Stimulated activated naive CD8-positive, alpha-beta T cell treated with anti-CD3 and anti-CD28 coated beads, Interleukin-15, amount 100 ng/mL, for 72 hours (primary cell): ENCODE measurements at places on chromosomes 6 and 20.

GRCh38 chr20:57164872-57165271 lies 101.6 kb downstream of the BMP7 start:
- DNase-seq, result no peak

- no peak for DNase-seq
Observed at GRCh38 chr6:34276881-34277762, 28.3 kb upstream of the SMIM29 start.

- DNase-seq, result no peak
Observed at GRCh38 chr6:27669624-27670301, 196.9 kb upstream of the ZNF184 start.

DNA sequence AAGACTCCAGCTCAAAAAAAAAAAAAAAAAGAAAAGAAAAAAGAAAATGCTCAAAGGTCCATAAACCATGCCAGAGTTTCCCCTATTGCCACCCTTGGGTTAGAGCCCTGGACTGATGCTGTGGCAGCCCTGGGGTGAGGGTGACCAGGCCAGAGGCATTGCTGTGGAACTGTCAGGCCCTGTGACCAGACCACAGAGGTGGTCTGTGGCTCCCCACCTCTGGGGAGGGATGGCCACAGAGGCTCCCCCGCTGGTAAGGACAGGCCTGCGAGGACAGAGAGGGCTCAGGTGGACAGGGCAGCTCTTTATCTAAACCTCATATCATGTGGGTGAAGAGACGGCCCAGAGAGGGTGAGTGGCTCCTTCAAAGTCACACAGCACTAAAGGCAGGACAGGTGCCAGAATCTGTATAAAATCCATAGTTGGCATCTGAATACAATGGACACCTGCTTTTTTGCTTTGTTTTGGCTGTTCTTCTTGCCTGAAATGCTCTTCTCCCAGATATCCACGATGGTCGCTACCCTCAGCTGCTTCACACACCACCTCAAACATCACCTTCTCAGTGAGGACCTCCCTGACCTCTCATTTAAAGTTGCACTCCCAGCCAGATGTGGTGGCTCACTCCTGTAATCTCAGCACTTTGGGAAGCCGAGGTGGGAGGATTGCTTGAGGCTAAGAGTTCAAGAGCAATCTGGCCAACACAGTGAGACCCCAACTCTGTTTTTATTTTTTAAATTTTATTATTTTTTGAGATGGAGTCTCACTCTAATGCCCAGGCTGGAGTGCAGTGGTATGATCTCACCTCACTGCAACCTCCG lies 22.5 kb upstream of the SPDEF start:
- no peak for DNase-seq

- no peak for DNase-seq
Observed at GRCh38 chr20:19122395-19122794, 90.0 kb upstream of the SLC24A3 start.

- no peak for DNase-seq
Observed at GRCh38 chr6:70380252-70380651, 33.1 kb upstream of the FAM135A start.

DNA sequence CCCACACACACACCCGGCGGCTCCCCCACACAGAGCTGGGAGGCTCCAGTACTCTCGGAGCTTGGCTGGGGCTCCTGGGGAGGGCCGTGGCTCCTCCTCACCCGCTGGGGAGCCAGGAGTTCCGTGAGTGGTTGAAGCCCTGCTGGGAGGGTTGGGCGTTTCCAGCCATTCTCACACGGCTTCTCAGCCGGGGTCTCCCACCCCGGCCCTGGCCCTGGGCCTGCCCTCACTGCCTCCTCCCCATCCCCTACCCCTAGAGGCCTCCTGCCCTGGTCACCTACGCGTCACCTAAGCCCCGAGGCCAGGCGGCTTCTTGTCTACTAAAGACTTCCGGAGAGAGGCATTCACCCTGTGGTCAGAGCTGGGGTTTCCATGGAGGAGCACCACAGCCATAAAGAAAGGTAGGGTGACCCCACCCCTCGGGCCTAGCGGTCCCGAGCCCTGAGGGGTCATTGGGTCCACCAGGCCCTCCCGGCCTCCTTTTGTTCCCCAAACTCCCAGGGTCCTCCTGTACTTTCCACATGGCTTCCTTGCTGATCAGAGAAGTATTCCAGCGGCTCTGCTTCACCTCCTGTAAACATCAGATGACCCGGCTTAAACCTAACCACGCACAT lies 99.3 kb downstream of the TTLL2 start:
- DNase-seq, result no peak

DNA sequence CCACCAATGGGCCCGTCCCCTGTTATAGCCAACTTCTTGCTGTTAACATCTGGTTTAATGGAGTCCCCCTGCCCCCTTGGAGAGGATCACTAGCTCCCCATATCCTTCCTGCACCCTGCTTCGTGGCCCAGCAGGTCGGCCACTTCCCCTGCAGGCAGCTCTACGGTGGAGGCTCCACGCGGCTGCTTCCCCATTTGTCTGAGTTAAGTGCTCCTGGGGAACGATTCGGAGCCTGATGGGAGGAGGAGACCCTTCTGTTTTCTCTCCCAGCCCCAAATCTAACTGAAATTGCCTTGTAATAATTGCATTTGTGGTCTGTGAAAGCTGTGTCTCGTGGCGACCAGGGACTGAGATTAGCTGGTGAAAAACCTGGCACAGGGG lies 74.6 kb downstream of the SULF2 start:
- no peak for DNase-seq

DNA sequence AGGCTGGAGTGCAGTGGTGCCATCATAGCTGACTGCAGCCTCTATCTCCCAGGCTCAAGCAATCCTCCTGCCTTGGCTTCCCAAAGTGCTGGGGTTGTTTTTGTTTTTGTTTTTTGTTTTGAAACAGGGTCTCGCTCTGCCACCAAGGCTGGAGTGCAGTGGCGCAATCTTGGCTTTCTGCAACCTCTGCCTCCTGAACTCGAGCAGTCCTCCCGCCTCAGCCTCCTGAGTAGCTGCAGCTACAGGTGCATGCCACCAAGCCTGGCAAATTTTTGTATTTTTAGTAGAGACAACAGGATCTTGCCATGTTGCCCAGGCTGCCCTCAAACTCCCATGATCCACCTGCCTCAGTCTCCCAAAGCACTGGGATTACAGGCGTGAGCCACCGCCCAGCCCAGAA lies 4.2 kb downstream of the C6orf132 start:
- no peak for DNase-seq

GRCh38 chr6:8940356-8940755 lies 505.0 kb upstream of the SLC35B3 start:
- DNase-seq, result no peak

DNA sequence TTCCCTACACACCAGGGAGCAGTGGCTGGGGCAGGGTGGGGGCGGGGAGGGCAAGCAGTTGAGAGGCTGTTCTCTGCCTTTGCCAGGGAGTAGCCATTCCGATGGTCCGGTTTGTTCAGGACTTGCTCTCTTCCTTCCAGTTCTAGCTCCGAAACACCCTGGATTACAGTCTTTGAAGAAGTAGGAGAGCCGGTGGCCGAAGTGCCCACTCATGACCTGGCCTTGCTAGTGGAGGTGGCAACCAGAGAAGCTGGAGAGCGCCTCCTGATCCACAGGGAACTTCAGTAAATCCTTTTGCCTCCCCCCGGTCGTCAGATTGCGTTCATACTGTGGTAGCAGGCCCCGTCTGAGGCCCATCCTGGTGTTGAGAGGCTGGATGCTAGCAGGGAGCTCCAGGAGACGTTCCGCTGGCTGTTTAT lies 92.8 kb downstream of the ARID1B start:
- DNase-seq, result no peak

- no peak for DNase-seq
Observed at GRCh38 chr6:121619013-121619412, 183.6 kb downstream of the GJA1 start.

DNA sequence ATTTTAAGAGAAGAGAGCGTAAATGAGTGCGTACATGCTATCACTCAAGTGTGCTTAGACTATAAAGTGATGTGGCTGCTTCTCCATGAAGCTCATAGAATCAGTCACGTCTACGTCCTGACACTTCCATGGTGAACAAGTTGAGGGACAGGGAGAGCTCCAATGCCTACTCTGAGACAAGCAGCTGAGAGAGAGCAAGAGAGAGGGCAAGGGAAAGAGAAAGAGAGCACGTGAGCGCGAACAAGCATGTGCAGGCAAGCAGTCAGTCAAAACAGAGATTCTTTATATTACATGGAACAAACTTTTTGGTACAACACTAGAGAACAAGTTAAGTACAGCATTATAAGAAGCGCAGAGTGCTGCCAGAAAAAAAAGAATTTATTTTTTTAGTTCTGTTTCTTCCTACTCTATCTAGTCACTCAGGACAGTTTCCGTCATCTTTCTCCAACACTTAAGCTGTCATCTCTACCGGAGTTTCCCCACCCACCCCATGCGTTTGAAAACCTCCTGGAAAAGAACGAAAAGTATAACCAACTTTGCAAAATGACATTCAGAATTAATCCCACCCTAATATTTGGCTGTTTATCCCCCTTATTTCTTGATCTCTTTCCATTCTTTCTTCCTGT lies 61.8 kb downstream of the EPB41L2 start:
- DNase-seq, result no peak

DNA sequence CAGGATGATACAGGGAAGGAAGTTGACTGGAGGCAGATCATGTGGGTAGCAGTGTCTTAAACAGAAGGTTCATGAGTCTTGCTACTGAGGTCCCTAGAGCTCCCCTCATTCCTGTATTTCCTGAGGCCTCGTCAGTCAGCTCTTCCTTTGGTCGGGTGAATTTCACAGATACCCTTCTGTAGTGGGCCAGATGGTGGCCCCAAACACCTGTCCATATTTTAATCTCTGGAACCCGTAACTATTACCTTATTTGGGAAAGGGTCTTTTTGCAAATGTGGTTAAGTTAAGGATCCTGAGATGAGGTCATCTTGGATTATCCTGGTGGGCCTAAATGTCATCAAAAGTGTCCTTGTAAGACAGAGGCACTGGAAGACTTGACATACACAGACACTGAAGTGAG lies 9.6 kb downstream of the KCNS1 start:
- no peak for DNase-seq

DNA sequence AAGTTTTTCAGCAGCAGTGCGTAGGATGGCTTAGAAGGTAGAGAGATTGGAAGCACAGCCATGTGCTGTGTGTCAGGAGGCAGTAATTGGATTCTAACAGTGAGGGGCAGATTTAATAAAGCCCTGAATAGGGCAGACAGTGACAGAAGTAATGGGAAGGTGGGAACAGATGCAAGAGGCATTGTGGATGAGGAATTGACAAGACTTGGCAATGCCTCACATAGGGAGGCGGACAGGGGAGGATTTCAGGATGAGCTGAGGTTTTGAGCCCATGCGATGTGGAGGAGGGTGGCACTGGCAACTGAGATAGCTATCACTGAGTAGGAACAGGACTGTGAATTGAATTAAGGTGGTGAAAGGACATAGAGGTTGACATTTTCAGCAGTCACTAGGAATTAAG lies 262.2 kb upstream of the FLRT3 start:
- no peak for DNase-seq
